ENCODE measurements at places on chromosomes 2 and 18.

- DNase-seq, result no peak
These were observed 66.8 kb downstream of the CCDC138 start for GRCh38 chr2:108853421-108853820.

DNA sequence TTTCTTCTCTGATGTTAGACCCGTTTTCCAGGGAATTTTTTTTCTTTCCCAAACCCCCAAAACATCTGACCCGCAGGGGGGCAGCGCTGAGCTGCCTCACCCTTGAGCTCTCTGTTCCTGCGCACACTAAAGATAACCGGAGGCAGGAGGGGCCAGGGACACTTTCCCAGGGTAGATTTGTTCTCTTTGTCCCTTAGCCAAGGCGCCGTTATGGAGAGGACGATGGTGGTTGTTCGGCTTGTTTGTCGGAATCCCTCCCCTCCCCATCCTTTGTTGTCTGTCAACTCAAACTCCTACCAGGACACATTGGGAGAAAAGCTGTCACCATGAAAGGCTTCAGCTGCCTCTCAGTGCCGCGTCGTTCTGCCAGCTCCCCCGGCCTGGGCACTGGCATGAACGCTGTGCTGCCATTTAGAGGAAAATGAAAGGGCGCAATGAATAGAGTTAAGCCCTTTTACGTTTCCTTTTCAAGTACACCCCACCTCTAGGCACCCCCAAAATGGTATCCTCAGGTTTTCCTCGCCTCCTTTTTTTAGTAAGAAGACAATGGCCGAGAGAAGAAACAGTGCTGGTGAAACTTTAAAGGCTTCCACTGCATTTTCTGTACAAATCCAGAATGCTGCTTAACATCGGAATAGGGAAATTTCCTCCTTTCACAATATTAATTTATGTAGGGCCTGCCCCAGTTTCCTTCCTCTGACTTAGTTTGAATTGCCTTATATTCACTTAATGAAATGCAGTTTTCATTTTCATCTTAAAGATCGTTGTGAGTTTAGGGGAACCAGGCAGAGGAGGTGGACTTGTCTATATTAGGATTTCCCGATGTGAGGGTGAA, 62.1 kb downstream of the RND3 start:
- no peak for DNase-seq

- no peak for DNase-seq
These were observed at the start of gene SLC5A7 for GRCh38 chr2:107986278-107987217. Gene SLC5A7, plus strand, starts transcription at chr2:107986524. Its CDS starts 1,632 bp downstream, at chr2:107988156.

DNA sequence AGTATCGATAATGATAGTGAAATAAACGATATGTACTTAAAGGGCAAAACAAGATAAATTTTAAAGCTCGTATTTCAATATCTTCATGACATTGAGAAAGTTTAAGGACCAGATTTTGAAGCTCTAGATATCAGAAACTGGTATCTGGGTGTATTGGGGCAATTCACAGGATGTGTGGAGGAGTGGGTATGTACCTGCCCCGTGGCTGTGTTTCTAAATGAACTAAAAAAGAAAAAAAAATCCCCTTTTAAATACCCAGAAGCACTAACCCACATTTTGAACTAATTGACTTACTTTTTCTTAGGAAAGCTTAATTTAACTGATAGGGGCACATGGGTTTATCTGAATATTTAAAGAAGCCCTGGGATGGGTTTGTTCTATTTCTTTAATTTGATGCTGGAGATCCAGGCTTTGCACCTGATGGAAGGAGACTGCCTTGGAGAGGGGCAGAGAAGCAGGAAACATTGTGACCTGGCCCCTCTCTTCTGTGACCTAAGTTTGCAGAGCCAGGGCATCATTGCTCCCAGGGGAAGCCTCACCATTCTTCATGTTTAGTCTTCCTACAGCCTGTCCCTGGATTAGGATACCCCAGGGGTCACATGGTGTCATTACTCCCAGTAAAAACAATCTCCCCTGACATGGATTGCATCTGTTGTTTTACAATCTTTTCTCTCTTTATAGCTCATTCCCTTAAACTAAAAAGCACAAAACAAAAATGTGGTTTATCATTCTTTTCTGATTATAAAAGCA, 7.6 kb upstream of the KCTD1 start:
- no peak for DNase-seq

GRCh38 chr2:113207021-113207420, 33.2 kb downstream of the PSD4 start:
- no peak for DNase-seq

DNA sequence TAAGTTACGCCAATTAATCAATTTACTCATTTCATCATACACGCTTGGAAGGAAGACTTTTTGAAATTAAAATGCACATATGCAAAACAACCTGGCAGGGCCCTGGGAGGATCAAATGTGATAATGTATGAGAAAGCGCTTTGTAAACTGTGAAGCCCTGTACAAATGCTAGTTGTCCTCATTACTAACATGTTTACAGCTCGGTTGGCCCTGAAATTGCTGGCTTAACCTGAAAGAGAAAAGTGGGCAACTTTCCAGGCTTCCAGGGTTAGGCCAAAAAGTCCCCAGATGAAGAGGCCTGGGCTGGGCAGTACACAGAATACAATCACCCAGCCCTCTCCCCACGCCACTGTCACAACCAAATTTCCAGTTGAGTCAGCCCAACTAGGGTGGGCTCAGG, 60.2 kb downstream of the DNMT3A start:
- DNase-seq, result no peak

GRCh38 chr2:23585273-23586170, 200.5 kb downstream of the KLHL29 start:
- DNase-seq, result no peak

DNA sequence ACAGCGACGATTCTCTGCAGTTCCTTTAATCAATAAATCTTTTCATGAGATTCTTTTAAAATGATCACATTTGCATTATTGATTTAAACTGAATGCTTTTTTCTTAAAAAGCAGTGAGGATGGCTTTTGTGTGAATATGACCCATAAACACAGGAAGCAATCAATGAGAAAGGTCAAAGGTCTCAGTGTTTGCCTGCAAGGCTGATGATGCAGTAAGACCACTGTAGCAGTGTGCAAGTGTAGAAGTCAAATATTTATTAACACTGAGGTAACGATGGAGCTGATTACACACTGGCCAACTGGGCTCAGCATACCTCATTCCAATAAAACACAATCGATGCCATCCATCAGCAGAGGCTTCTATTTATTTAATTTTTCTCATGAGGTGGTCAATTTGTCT, 633.5 kb downstream of the DCDC2C start:
- DNase-seq, result no peak

GRCh38 chr18:43303376-43303775, 26.1 kb upstream of the SYT4 start:
- DNase-seq, result no peak

GRCh38 chr18:79784071-79784913, 13.4 kb upstream of the KCNG2 start:
- DNase-seq, result no peak

DNA sequence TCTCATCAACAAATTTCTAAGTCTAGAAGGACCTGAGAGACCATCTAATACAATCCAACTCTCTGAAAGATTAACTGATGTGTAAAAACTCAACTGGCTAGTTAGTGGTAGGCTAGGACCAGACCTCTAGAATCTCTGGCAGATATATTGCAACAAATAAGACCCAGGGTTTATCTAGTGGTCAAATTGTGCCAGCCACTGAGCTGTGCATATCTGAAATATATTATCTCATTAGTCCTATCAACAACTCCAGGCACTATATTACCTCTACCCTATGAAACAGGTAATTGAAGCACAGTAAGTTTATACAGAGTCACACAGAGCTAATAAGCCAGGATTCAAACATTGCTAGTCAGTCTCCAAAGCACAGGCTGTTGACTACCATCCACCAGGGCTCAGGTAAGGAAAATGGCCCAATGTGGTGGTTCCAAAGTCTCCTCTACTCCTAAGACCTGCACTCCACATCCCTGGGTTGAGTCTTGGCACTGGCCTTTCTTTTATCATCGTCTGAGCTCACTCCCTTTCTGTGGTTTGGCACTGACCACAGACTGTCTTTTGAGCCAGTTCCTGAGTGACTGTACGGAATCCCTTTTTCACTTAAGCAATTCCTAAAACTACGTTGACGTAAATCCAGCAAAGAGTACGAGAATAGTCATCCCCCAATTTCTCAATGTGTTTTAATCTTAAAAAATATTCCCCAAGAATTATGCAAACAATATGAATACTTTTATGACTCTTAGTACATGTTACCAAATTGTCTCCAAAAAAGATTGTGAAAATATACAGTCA, 11.9 kb upstream of the PID1 start:
- DNase-seq, result peak; percentile 5

GRCh38 chr2:140567734-140568133, 1563.1 kb downstream of the LRP1B start:
- DNase-seq, result no peak

GRCh38 chr2:203787979-203788378, 79.6 kb upstream of the CTLA4 start:
- DNase-seq, result no peak

DNA sequence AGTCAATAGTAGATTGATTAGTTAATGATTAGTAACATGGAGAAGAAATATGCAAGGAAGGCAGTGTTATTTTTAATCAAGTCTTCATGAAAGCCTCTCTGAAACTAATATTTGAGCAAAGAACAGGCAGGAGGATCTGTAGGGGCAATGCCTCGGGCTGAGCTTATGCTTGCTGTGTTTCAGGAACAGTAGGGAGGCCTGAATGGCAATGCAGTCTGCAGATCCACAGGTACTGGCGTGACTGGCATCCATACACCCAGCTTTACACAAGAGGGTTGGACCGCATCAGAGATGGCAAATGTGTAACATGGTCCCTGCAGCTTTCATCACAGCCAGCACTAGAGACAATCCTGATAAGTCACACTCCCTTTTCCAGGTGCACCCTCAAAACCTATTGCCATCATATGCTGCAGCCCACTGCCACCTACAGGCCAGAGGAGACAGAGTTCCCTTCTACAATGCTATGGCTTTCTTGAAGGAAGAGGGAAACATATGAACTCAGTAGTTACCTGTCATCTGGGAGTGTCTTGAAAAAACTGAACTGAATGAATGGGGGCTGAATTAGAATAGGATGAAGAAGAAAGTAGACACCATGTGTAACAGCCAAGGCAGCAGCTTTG, 582.4 kb upstream of the RAB6C start:
- DNase-seq, result no peak

- no peak for DNase-seq
These were observed 21.8 kb downstream of the COL6A3 start for GRCh38 chr2:237392186-237392585.

- no peak for DNase-seq
These were observed 242.8 kb upstream of the DOK6 start for GRCh38 chr18:69157906-69158305.

- no peak for DNase-seq
These were observed 157.1 kb downstream of the BCL2 start for GRCh38 chr18:63162271-63163014.

GRCh38 chr2:120871881-120872620, 136.4 kb downstream of the GLI2 start:
- DNase-seq, result no peak

- DNase-seq, result no peak
These were observed 142.0 kb downstream of the TMEM18 start for GRCh38 chr2:535222-535621.

DNA sequence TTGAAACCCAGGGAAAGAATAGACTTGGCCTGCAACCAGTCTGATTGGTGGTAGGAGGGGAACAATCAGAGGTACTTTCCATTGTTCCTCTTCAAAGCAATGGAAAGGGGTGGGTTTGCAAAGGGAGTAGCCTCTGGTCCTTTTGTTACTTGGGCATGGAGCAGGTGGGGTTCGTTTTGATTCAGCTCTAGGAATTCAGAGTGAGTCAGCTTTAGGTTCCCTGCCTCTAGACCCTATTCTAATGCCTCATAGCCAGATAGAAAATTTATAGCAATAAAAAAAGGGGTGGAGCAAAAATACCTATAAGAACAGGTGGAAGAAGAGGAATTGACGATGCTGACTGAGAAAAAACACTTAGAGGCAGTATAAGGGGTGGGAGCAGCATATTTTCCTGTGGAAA, 636.4 kb downstream of the PLCL1 start:
- DNase-seq, result no peak

GRCh38 chr18:76602191-76602590, 107.1 kb upstream of the ZNF516 start:
- DNase-seq, result no peak

DNA sequence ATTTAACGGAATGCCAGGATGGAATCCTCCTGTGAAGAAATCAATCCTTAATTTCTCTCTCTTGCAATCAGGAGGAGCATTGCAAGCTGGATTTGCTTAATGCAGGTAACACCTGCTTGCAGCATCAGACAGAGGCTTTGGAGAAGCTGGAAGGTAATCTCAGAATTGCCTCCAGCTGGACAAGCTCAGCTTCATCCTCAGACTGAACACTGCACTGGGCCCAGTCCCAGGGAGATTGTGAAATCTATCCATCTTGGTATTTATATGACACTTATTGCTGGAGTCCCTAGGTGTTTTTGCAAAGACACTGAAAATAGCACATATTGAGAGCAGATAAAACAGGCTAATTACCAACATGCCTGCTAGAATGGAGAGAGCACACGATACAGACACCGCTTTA, 179.4 kb upstream of the SESTD1 start:
- no peak for DNase-seq

GRCh38 chr18:50757358-50757757, 62.5 kb downstream of the MRO start:
- no peak for DNase-seq

GRCh38 chr2:23523373-23524260, 138.6 kb downstream of the KLHL29 start:
- DNase-seq, result no peak

DNA sequence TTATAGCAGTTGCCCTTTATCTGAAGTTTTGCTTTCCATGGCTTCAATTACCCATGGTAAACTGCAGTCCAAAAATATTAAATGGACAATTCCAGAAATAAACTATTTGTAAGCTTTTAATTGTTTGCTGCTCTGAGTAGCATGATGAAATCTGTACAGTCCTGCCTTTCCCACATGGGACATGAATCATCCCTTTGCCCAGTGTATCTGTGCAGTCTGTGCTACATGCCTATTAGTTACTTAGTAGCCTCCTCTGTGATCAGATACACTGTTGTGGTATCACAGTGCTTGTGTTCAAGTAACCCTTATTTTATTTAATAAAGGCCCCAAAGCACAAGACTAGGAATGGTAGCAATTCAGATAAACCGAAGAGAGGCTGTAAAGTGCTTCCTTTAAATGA, 810.6 kb upstream of the PIK3C3 start:
- no peak for DNase-seq

DNA sequence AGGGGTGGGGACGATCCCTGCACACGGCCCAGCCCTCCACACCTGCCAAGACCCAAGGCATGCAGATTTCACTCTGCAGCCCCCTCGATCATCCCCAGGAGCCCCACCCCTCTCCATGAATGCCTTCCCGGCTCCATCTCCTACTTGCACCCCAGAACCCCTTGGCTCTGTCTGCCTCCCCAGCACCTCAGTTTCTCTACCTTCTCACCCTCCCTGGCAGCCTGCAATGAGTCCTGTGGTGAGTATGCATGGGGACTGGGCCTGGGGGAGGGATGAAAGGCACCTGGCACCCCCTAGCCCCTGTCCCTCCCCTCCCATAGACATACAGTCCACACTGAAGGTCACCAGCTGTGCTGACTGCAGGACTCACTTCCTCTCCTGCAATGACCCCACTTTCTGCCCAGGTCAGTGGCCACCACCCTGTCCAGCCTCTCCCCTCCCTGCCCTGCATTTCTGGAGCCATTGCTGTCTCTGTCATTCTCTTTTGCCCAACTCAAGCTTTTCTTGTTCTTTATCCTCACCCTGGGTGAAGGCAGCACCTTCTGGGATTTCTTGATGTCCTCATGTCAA, 1.0 kb downstream of the TEX51 start:
- no peak for DNase-seq

GRCh38 chr2:201208563-201209252, 25.8 kb downstream of the CASP10 start:
- DNase-seq, result no peak
